ENCODE measurements at places on chromosomes 12 and 14.

DNA sequence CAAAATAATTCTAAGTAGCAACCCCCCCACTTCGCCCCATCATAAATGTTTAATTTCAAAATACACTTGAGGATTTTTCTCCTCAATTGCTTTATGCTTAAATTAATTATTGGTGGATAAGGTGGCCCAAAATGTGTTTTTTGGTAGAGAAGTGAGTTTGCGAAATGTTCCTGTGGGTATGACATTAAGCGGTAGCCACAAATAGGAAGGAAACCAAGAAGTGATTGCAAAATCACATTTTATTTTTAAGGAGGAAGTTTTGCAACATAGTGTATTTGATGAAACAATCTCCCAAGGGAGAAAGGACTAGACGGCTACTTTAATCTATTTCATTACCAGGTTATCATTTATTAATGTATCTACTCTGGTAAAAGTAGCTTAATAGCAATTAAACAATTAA is 25.5 kb downstream of the SLC25A3 start:
- H3K36me3 ChIP-seq, result no peaks in the 10 kb centered on the region
- no peak overlapping the region for H3K27ac ChIP-seq
- H3K4me1 ChIP-seq, result no peaks in the 10 kb centered on the region
- no peaks in the 10 kb centered on the region for H3K27me3 ChIP-seq
- H3K4me3 ChIP-seq, result no peak overlapping the region

DNA sequence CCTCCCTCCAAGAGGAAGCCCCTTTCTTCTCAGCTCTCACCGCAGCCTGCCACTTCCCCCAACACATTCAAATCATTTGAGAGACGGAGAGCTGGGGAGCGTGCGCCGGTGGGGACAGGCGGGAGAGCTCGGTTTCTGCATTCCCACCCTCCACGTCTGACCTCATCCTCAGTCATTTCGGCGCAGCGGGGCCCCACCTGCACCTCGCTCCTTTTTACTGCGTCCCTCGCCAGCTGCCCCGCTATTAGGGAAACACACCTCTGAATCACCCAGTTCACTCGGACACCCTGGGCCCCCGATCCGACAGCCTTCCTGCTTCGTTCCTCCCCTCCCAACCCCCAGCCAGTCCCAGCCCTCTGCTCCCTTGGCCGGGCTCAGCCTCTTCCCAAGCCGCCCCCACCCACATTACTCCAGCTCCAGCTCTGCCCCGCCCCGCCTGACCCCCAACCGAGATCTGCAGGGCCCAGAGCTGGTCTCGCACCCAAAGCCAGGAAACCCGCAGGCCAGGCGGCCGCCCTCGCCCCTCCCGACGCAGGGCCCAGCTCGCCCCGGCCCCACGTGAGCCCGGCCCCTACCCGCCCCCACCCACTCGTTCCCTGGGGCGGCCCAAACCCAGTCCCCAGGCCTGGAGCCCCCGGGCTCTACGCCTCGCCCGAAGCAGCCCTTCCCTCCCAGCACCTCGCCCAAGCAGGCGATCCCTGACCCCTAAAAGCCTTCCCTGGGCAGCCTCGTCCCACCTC is 783 bp downstream of the CORO1C start:
- no peaks in the 10 kb centered on the region for H3K36me3 ChIP-seq
- peaks cover 5% of the 10 kb centered on the region for H3K4me1 ChIP-seq
- H3K4me3 ChIP-seq, result peak overlapping the region; percentile 78
- no peak overlapping the region for H3K27ac ChIP-seq

GRCh38 chr12:68831751-68832503 is 23.9 kb downstream of the MDM2 start:
- H3K27ac ChIP-seq, result no peak overlapping the region
- H3K4me3 ChIP-seq, result no peak overlapping the region
- DNase-seq, result no peak
- no peaks in the 10 kb centered on the region for H3K27me3 ChIP-seq
- H3K36me3 ChIP-seq, result no peaks in the 10 kb centered on the region

- no peak overlapping the region for H3K4me3 ChIP-seq
- peaks cover 30% of the 10 kb centered on the region for H3K36me3 ChIP-seq
- no peak for DNase-seq
- no peak overlapping the region for H3K27ac ChIP-seq
- H3K27me3 ChIP-seq, result no peaks in the 10 kb centered on the region
These were observed 119.0 kb downstream of the RBM19 start for GRCh38 chr12:113846883-113847755.

- no peak for DNase-seq
- no peak overlapping the region for H3K4me3 ChIP-seq
- H3K4me1 ChIP-seq, result peaks cover 17% of the 10 kb centered on the region
- no peak overlapping the region for H3K27ac ChIP-seq
These were observed 167.7 kb upstream of the PLXNC1 start for GRCh38 chr12:93980711-93981110.

- peaks cover 4% of the 10 kb centered on the region for H3K4me1 ChIP-seq
- H3K27me3 ChIP-seq, result peaks cover 20% of the 10 kb centered on the region
These were observed 1.3 kb downstream of the SDR9C7 start for GRCh38 chr12:56932867-56933266.

GRCh38 chr12:32679920-32680237 is 778 bp downstream of the DNM1L start:
- no peaks in the 10 kb centered on the region for H3K36me3 ChIP-seq
- peak overlapping the region; percentile 18 for H3K27ac ChIP-seq
- no peaks in the 10 kb centered on the region for H3K27me3 ChIP-seq
- DNase-seq, result no peak

- H3K4me1 ChIP-seq, result no peaks in the 10 kb centered on the region
- H3K4me3 ChIP-seq, result no peak overlapping the region
- H3K36me3 ChIP-seq, result no peaks in the 10 kb centered on the region
- no peak overlapping the region for H3K27ac ChIP-seq
These were observed 62.6 kb downstream of the CCDC92 start for GRCh38 chr12:123910057-123910456.

- H3K4me3 ChIP-seq, result no peak overlapping the region
- no peak overlapping the region for H3K27ac ChIP-seq
- H3K36me3 ChIP-seq, result no peaks in the 10 kb centered on the region
These were observed 12.5 kb upstream of the GLIPR1L2 start for GRCh38 chr12:75378354-75378753.

GRCh38 chr12:32155961-32156529 is 49.4 kb downstream of the BICD1 start:
- no peak for DNase-seq
- no peak overlapping the region for H3K27ac ChIP-seq
- no peaks in the 10 kb centered on the region for H3K4me1 ChIP-seq
- no peaks in the 10 kb centered on the region for H3K27me3 ChIP-seq
- no peaks in the 10 kb centered on the region for H3K36me3 ChIP-seq
- H3K4me3 ChIP-seq, result no peak overlapping the region

DNA sequence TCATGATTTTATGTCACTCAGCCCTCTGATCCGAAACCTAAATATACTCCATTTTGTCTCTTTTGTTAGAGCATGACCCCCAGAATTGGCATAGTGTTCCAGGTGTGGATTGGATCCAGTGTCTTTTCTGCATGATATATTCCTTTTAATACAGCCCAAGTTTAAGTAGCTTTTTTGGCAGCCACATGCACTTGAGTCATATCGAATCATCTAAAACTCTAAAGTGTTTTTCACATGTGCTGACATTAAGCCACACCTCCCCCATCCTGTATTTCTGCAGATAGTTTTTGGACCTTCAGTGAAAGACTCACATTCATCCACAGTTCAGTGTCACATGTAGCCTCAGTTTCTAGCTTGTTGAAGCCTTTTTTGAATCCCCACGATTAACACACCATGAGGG is 30.6 kb downstream of the BORCS5 start:
- H3K27me3 ChIP-seq, result no peaks in the 10 kb centered on the region
- H3K4me3 ChIP-seq, result no peak overlapping the region
- peaks cover 4% of the 10 kb centered on the region for H3K4me1 ChIP-seq
- H3K27ac ChIP-seq, result no peak overlapping the region
- no peak for DNase-seq

DNA sequence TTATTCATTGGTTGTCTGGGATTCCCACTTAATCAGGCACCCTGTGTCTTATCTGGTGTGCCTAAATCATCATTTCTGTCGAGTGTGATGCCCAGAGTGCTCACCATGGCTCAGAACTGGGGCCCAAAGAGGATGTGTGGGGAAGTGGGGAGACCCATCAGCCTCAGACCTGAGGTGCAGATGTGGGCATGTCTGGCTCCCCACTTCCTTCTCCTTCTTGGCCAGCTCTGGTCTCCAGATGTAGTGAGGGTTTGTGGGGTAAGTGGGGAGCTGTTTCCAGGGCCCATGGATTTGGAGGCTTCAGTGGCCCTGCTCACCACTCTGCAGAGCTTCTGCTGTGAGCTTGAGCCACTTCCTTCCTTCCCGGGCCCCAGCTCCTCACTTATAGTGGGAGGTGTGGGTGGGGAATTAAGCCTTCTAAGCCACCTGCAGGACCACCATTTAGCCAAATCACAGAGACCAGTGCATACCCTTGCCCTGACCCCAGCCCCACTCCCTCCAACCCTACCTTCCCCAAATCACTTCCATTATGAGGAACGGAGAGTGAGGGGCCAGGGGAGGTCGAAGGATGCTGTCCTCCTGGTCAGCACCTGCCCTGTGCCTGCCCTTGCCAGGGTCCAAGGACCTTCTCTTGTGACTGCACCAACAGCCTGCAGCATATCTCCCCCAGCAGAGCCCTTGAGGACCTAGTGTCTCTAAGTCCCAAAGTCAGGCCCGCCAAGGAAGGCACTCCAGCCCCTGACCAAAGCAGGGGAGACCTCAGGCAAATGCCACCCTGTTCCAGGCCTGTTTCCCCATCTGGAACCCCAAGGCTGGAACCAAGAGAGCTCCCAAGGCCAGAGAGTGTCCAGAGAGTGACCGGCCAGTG is 278.2 kb upstream of the RTL1 start:
- no peaks in the 10 kb centered on the region for H3K36me3 ChIP-seq
- no peak for DNase-seq
- no peak overlapping the region for H3K4me3 ChIP-seq
- H3K27ac ChIP-seq, result no peak overlapping the region

DNA sequence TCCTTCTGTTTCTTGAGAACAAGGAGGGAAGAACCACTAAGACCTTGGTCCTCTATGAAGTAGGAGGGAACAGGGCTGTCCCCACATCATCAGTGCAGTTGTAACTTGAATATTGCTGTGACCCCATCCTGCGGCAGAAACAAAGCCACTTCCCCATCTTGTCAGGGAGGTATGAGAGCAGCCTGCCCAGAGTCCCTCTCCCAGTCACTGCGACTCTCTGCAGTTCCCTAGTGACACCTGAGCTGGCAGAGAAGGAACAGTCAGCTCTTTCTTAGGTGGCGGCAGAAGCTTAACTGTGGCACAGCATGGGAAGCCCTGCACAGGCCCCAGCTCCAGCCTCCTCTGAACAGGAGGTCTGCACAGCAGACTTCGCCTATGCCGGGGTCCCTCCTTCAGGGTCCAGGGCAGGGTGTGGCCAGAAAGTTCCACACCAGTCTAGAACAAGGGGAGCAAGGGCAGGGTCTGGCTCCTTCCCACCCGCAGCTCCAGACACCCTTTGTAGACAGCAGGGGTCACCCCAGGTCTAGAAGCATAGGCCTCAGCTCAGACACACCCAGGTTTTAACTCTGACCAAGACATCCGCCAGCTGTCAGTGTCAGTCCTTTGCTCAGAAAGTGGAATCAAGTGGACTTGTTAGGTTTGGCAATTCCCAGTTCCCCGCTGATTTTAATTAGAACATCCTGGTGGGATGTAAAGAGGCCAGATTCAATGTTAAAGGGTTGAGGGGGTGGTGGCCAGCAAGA is 36.8 kb downstream of the DEGS2 start:
- DNase-seq, result no peak
- no peak overlapping the region for H3K4me3 ChIP-seq
- H3K27ac ChIP-seq, result no peak overlapping the region
- H3K4me1 ChIP-seq, result peaks cover 22% of the 10 kb centered on the region
- peaks cover 33% of the 10 kb centered on the region for H3K36me3 ChIP-seq

DNA sequence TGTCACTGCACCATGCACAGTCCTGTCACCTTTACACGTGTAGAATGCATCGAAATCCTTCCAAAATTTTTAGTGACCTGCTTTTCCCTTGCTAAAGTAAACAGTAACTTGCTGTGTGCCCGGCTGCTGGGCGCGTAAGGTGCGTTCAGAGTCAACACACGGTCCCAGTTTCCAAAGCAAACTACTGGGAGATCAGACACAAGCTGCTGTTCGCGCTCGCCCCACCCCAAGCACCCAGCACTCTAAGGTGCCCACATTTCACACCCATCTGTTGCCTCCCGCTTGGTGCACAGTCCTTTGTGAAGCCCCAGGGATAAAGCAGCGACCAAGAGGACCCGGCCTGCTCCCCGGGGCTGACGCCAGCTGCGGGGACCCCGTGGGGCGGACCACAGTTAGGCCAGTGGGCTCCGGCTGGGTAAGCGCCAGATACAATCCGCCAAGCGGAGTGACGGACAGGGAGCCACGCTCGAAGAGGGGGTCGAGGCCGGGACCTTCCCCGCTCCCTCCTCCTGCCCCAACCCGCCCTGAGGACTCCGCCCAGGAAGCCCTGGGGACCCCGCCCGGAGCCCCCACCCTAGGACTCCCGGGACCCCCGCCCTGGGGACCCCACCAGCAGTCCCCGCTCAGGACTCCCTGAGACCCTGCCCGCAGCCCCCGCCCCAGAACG is 633 bp downstream of the STX2 start:
- H3K36me3 ChIP-seq, result no peaks in the 10 kb centered on the region
- H3K4me3 ChIP-seq, result peak overlapping the region; percentile 53

- H3K27ac ChIP-seq, result no peak within 1 kb of the TSS
- H3K27me3 ChIP-seq, result no peaks in the 10 kb centered on the region
- H3K4me3 ChIP-seq, result peak within 1 kb of the TSS; percentile 92
- H3K4me1 ChIP-seq, result peaks cover 10% of the 10 kb centered on the region
These were observed at the start of gene CAMKK2 for GRCh38 chr12:121296618-121297434. TSS of gene CAMKK2 (minus strand) at chr12:121296709. CDS start at chr12:121274526, 22,183 bp downstream.

GRCh38 chr12:39127401-39127800 is 222.0 kb upstream of the CPNE8 start:
- no peaks in the 10 kb centered on the region for H3K36me3 ChIP-seq
- no peak overlapping the region for H3K4me3 ChIP-seq
- H3K4me1 ChIP-seq, result no peaks in the 10 kb centered on the region
- DNase-seq, result no peak
- H3K27ac ChIP-seq, result no peak overlapping the region

DNA sequence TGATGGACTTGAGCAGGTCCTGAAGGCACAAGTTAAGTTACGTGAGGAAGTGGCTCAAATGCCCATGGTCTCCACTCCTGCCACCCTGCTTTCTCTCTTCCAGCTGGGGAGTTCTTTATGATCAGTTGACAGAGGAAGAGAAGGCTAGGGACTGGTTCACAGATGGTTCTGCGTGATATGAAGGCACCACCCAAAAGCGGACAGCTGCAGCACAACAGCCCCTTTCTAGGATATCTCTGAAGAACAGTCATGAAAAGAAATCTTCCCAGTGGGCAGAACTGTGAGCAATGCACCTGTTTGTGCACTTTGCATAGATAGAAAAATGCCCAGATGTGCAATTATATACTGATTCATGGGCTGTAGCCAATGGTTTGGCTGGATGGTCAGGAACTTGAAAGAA is 162.4 kb upstream of the FSCB start:
- H3K27me3 ChIP-seq, result no peaks in the 10 kb centered on the region
- H3K4me1 ChIP-seq, result no peaks in the 10 kb centered on the region
- no peak overlapping the region for H3K27ac ChIP-seq
- no peak overlapping the region for H3K4me3 ChIP-seq
- H3K36me3 ChIP-seq, result no peaks in the 10 kb centered on the region
- no peak for DNase-seq
